NCI-H1417 treated with DMSO at 0.1 percent for 48 hours (cell line): ENCODE measurements at places on chromosomes 6 and 20.
A peak's percentile ranks its signal among the peaks of the same experiment; 100 is the strongest.

DNA sequence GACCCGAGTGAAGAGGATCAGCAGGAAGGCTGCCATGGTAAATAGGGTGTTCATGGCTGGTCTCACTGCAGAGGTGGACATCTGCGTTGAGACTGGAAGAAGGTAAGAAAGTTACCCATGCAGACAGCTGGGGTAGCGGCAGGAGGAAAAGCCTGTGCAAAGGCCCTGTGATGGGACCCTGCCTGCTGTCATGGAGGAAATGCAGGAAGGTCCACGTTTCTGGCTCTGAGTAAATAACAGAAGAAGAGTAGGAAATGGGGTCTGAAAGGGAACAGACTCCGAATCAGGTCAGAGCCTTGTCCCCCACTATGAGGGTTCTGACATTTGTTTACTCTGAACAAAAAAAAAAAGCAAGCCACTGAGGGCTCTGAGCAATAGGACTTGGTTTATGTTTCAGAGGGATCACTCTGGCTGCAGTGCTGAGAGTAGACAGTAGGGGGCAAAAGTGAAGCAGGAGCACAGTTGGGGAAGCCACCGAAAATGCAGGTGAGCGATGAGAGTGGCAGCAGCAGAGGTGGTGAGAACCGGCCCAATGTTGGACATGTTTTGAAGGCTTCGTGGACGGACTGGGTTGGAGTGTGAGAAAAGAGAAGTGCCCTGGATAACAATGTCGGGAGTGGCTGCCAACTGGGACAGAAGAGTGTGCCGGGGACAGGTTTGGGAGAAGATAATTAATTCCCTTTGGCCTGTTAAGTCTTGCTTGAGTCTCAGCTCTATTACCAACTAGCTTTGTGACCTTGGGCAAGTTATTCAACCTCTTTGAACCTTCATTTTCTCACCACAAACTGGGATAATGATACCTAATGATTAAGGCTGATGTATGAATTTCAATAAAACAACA is 57.9 kb upstream of the MAP7 start:
- no peak for DNase-seq

DNA sequence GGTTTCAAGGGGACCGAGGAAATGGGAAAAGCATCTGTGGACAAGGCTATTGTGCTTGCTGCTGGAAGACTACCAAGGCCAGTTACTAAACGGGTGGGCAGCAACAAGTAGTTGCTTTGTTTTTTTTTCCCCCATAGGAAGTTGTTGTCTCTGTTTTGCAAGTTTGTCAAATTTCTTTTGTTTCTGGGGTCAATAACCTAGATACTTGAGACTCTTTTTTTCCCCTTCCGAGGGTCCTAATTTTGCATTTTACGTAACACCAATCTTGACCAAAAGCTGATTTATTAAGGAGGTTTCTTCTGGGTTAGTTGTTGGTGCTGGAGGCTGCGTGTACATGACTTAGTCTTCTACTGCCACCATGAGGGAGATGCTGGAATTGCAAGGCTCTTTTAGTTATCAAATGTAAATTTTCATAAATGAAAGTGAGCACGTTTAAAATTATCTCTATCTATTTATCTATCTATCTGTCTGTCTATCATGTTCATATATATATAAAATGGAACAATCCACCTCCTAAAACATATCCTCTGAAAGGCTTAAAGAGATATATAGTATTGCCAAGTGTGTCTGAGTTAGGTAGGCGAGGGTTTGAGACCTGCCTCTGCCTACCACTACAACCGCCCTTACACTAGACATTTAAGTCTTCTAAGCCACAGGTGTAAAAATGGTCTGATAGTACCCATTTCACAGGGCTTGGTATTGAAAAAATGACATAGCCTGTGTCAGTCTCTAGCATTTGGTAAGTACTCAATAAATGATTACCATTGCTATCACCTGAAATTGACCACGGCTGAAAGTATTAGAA is 60.2 kb downstream of the GCLC start:
- peak; percentile 15 for DNase-seq

- no peak for DNase-seq
Measured at GRCh38 chr6:105882121-105882803, 203.9 kb upstream of the PRDM1 start.

DNA sequence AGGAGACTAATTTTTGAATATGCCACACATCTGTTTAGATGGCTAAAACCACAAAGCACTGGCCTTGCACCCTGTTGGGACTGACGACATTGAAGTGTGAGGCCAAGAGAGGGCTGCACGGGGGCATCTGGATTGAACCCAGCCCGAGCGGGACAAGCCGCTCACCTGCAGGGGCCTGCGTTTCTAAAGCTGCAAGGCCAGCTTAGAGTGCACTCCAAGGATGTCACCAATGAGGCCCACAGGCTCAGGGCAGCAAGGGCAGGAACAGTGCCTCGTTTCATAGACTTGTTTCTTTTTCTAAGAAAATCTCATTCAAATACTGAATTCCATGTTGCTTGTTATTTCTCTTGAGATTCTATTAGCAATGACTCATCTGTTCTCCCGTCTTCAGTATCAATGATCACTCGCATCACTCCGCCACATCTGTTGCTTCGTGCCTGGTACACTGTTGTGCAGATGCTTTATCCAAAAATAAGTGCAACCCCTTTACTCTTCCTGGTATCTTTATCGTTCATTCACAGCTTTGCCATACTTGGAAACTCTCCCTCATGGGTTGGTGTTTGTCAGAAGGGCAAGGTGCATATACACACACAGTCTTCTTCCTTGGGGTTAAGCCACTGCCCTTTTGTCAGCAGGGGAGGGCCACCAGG is 120.1 kb downstream of the IRF4 start:
- DNase-seq: no peak

DNA sequence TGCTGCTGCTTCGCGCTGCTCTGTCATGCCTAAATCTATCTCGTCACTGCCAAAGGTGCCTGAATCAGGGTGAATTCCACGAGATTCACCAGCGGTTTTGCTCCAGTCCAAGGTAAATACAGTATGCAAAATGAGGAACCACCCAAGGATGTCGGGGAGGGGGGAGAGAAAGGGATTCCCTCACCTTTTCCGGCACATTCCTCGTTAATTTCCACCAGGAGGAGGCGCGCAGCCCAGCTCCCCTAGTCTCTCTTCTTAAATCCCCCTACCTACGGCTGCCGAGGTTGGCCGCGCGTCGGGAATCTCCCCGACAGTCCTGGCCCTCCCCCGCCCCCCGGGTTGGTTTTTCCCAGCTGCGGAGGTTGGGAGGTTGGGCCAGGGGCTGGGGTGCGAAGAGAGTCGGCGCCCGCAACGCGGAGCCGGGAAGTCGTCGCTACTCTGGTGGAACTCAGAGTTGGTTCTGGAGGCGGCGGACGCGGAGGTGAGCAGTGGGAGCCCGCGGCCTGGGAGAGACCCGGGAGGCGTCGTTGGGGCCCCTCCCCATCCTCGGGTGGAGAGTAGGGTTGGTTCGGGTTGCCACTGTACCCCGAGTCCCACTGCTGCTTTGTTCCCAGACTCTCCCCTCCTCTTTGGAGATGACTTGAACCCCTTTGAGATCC is at the start of gene TPBG:
Gene TPBG, plus strand, starts transcription at position 390 of the 659 bp plus-strand sequence. CDS start 1,145 bp downstream, outside the sequence.
- DNase-seq: no peak

DNA sequence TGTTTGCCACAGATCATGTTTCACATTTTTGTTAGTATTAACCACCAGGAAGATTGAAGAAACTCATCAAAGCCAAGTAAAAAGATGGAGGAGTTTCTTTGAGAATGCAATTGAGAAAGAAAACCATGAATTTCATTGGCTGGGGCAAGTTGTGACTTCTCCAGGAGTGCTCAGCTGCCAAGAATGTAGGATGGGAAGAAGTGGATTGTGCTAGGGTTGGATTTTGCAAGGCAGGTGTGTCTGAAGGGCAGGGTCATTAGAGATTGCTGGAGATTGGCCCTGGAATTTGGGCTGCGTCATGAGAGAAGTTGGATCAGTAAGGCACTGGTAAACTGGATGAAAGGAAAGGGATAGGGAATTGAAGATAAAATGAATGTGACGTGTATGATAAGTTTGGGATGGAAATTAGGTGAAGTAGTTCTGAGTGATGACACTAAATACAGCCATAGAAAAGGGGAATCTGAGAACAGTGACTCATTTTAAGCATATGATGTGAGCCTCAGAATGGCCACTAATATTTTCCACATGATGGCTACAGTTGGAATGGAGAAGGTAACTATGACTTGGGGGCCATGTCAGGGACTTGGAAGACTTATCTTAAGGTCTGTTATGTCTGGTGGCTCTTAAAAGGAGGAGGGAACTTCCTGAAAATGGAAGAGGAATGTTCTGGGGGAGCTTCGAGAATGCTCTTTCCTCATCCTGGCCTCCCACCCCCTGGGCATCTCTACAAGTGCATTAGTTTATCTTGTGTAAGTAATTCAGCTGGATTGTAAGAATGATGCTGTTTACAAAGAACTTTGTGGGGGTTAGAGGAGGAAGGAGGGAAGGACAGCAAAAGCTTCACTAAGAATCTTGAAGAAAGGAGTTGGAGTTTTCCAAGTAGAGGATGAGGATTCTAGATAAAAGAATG is 27.8 kb upstream of the ERVFRD-1 start:
- no peak for DNase-seq

DNA sequence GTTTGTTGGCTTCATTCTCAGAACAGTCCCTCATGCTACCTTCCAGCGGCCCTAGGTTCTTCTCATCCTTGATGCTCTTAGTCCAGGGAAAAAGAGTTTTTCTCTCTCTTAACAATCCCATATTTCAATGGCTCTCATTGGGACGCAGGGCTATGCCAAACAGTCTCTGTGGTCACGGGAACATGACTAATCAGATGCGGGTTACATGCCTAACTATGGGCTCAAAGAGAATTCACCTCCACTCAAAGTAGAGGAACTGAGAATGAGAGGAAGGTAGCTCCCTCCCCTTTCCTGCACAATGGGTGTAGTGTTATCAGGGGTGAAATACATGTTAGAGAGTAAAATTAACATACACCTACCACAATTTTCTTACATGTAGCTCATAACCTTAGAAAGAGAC is 18.1 kb upstream of the ATRN start:
- no peak for DNase-seq

DNA sequence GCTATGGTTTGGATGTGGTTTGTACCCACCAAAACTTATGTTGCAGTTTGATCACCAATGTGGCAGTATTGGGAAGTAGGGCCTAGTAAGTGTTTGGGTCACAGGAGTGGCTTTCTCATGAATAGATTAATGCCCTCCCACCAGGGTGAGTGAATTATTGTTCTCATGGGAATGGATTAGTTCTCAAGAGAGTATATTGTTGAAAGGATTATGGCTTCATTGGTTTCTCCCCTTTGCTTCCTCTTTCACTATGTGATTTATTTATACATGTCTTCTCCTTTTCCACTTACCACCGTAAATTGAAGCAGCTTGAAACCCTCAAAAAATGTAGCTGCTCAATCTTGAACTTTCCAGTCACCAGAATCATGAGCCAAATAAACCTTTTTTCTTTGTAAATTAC is 10.8 kb downstream of the UFL1 start:
- DNase-seq: no peak

DNA sequence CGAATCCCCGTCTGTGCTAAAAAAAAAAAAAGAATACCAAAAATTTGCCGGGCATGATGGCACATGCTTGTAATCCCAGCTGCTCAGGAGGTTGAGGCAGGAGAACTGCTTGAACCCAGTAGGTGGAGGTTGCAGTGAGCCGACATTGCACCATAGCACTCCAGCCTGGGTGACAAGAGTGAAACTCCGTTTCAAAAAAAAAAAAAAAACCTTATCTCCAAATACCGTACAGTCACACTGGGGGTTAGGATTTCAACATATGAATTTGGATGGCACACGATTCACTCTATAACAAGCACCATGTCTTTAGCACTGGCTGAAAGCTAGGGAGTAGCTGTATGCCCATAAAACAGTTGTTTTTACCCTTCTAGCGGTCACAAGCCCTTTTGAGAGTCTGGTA is 3.8 kb downstream of the SMIM13 start:
- no peak for DNase-seq

DNA sequence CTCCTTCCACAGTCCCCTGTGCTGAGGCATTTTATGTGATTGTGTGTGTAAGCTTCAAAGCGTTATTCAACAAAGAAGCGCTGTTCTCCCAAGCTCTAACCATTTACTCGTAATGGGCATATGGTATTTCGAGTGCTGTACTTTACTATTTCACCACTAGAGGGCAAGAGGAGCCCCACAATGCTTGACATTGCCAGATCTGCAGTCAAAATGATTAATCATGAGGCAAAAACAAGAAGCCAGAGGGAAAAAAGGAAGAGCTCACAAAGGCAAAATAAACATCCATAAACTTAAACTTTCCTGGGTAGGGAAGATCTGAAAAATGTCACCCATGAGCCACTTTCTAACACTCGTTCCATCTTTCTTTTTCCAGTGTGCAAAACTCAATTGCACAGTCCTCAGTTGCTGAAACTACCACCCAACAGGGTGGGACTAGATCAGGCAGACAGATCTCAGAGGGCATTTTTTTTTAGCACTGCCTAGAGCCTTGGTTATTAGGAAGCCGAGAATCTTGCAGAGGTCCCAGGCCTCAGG is 215.0 kb upstream of the PLCB4 start:
- peak; percentile 53 for DNase-seq

GRCh38 chr6:159984268-159984786 is 15.4 kb downstream of the IGF2R start:
- no peak for DNase-seq

DNA sequence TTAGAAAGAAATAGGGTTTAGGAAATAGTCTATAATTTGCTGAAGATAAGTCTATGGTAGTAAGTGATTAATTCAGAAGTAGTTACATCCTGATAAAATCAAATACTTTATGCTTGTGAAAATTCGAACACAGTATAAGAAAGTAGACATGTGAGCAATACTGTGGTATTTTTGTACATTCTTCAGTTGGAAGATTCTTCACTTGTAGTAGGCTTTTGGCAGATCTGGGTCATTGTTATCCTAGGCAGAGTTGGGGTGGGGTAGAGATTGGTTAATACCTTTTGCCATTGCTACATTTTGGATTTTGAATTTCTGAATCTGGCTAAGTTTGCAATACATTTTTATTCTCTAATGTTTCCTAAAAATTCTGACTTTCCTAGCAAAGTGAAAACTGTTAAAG is 197.5 kb downstream of the BCKDHB start:
- no peak for DNase-seq

DNA sequence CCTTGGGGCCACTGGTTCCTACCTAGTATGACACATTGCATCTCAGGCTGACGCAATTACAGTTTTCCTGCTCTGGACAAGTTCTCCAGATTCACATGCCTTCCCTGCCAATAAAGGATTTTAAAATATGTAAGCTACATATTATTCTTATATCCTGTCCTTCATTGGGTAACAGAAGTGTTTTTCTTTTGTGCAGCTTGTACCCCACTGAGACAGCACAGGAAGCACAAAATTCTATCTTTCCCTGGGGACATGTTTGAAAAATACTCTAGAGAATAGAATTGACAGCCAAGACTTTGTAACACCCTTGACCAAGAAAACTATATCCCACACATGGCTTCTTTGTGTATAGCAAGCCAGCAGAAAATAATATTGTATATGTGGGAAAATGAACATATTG is 456.8 kb downstream of the MAFB start:
- no peak for DNase-seq
